ENCODE measurements at places on chromosomes 12 and 14.

DNA sequence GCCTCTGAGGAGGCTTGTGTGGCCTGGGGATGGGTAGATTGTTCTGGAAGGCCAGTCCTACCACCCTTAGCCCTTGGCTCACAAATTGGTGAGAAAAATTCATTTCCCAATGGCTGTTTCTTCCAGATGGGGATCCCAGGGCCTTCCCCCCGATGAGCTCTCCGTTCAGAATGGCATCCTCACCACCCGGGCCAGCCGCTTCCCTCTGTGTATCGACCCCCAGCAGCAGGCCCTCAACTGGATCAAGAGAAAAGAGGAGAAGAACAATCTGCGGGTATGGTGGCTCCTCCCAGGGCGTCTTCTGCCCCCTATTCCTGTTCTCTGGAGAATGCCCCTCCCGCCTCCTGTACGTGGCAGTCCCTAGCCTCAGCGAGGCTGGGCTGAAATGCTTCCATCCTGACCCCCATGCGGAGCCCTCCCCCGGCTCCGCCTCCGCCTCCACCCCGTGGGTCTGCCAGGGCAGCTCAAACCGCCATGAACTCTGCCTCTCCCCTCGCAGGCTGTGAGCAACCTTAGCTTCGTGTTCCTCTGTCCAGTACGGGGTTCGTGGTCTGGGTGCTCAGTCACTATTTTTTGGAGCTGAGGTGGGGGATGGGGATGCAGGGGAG is 57.8 kb downstream of the CCDC92 start:
- DNase-seq, result no peak

DNA sequence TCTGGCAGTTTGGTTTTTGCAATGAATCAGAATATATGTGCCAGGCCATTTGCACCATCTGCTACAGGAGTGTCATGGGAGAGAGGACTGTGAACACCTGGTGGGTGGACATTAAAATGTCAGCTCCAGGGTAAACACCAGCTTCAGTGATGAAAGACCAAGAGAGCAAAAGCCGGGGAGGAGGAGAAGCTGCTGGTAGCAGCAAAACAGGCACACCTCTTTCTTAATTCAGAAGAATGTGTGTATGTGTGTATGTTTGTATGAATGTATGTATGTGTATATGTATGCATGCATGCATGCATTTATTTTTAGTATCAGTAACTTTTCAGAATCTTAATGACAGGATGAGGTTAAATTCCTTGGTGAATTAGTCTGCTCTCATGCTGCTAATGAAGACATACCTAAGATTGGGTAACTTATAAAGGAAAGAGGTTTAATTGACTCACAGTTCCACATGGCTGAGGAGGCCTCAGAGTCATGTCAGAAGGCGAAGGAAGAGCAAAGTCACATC is 357.4 kb upstream of the PRICKLE1 start:
- DNase-seq, result no peak

GRCh38 chr14:99668307-99669295 is 15.5 kb upstream of the CYP46A1 start:
- DNase-seq, result no peak

- DNase-seq, result no peak
Observed at GRCh38 chr14:55621391-55621790, 41.4 kb downstream of the KTN1 start.

DNA sequence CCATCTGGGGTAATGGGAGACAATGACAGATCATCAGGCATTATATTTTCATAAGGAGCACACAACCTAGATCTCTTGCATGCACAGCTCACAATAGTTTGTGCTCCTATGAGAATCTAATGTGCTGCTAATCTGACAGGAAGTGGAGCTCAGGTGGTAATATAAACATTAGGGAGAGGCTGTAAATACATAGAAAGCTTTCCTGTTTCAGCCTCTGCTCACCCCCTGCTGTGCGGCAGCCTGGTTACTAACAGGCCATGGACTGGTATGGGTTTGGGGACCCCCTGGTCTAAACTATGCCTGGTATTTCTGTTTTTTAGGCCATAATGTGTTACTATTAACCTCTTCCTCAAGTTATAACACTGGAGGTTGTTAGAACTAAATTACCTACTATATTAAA is 1373.7 kb downstream of the LRFN5 start:
- no peak for DNase-seq

DNA sequence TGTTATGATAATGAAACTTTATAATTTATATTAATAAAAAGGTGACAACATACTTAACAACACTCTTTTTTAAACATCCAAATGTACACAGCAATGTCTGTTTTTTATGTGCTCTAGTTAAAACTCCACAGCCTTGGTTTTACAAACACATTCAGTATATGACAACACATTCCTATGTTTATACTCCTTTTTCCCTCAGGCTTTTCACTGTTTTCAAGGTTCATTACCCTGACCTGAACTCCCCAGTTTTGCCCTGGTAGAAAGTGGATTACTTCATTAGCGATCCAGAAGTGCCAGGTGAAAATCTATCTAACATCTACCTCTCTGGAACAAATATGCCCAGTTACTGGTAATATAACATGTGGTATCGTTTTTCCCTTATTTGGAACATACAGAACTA is 340.2 kb upstream of the DDHD1 start:
- DNase-seq, result no peak

DNA sequence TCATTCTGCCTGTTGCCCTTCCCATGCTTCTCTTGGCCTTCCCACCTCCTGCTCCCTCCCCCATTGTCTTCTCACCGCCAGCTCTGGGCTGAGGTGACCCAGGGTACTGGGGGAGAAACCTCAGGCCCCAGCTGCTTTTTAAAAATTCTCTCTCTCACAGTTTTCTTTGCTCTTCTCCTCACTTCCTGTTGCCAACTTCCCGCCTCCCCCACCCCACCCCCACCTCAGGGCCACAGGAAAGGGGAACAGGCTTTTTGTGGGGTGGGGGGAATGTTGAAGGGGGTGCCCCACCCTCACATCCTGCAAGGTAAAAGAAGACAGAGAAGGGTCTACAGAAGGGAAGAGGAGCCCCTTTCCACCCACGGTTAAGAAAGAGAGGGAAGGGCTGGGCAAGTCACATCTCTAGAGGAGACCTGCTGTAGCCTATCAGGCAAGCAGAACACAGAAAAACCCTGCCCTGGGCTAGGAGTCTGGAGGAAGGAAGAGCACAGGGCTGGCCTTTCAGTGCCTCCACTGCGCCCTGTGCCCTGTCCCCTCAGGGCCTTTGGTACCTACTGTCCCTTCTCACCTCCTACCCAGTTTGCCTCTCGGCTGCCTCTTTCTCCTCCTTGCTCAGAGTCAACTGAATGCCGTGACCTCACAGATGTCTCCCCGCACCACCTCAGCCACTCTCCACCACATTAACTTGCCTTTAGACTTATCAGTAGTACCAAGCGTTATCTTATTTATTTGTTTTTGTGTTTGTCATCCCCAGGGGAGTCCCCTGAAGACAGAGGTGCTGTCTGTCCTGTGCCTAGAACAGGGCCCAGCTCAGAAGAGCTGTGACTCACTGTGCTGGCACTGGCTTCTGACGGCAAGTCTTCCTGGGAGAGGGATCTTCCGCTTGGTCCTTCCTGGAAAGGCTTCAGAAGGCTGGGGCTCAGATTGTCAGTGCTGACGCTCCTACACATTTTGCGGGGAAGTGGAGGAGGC is 1.7 kb downstream of the ARHGAP9 start:
- no peak for DNase-seq

- DNase-seq, result no peak
Observed at GRCh38 chr12:31119192-31119802, 45.6 kb downstream of the DDX11 start.

GRCh38 chr14:90087433-90087832 is 25.6 kb downstream of the KCNK13 start:
- DNase-seq, result no peak

- no peak for DNase-seq
Observed at GRCh38 chr12:102052192-102053061, 9.4 kb downstream of the WASHC3 start.

DNA sequence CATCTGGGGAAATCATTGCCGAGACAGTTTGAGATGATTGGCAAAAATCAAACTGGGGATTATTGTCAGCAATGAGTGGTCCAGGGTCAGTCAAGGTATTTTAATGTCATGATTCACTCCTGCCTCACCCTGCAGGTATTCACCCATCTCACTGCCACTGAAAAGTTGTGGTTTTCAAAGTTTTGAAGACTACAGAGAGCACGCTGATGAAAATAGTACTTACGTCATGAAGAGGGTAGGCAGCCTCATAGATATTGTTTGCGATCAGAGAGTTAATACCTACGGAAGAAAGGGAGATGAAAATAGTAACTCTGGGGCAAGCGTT is 138.0 kb downstream of the ANO2 start:
- DNase-seq, result no peak

DNA sequence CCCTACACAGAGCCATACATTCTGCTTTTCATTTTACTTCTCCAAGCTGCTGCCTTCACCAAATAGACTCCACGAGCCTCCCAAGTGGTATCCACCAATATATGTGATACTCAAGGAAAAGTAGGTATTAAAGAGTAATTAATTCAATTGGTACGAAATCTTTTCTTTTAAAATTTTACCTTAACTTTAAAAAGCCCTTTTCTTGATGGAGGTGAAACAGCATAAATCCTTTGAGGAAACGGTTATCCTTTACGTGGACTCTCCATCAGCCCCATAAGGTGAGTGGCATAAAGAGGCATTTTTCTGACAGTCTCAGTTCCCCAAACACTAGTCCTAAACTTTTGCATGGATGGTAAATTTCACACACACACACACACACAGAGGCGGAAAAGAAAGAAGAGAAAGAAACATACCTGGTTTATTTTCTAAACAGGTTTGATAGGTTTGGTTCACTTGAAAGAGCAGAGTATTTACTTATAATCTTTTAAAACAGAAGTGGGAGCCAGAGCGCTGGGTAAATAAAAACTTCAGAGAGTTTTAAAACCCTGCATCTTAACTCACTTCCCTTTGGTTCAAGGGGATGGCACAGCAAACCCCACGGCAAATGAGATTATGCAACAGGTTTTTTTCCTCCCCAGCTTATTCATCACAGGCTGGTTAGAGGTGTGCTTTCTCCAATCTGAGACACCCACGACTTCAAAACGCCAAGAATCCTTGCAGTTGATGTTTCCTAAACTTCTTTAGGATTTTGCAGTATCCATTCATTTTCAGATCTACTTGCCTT is 1.9 kb downstream of the DUSP16 start:
- no peak for DNase-seq

Data from stimulated activated CD8-positive, alpha-beta memory T cell treated with anti-CD3 and anti-CD28 coated beads, Interleukin-15, amount 100 ng/mL, for 24 hours (primary cell).